ENCODE measurements at places on chromosomes 7 and 10.

DNA sequence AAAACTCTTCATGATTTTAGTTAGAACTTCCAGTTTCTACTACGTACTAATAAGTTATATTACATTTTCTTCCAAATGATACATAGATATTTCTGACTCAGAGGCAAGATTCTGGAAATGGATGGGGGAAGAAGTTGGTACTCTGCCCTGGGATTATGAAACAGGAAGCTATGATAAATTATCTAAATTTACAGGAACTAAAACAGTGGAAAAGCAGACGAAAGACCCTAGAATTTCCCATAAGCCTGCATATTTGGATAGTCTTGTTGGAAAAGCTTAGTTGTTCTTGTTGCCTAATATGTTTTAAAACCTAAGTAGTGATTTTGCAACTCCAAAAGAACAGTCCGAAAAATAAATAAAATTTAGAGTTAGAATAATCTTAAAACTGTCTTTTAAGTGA is 21.8 kb downstream of the CFAP69 start:
- no peak for DNase-seq

DNA sequence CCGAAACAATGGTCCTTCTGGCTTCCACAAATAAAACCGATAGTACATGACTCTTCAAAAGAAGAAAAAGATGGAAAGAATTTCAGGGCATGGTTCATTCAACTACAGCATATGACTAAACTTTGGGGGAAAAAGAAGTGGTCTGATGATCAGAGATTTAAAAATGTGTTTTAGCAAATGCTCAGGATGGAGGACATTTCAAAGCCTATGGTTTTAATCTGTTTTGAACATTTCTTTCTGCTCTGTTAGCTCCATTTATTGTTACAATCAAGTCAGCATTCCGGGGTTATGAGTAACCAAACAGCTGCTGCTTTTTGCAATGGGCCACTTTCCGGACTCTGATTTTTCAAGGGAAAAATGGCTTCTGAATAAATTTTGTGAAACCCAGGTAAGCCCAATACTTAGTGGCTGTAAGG is 142.4 kb downstream of the CUBN start:
- no peak for DNase-seq

GRCh38 chr7:79782256-79782655 is 328.8 kb upstream of the MAGI2 start:
- peak; percentile 22 for DNase-seq

DNA sequence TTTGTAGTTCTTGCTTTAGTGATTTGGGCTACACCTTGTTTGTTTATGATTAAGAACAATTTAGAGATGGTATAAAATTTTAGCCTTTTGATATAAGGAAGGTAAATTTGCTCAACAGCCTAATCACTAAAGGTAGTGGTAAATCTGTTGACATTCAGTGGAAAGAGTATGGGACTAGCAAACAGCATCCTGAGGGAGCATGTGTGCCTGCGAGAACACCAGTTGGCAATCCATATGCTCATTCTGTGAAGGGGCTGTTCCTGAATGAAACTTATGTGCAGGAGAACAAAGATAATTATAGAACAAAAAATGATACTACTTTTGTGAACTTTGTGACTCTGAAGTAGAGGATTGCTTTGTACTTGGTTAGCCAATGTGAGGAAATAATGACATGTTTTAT is 44.0 kb downstream of the CAPZA2 start:
- DNase-seq: no peak

- DNase-seq: no peak
These were observed 153.0 kb upstream of the RHOBTB1 start for GRCh38 chr10:61097026-61097425.
